ENCODE measurements at places on chromosomes 5 and 9. TPM values are rescaled to one million over a fixed set of nuclear protein-coding genes. Genes with fewer than 3 reads are reported as not detected.

The SLC34A3 gene
- total RNA-seq, result not detected

The HSPB3 gene
- 6.9 TPM for total RNA-seq

The IGIP gene
- 7.7 TPM for total RNA-seq

The PTGER4 gene
- total RNA-seq, result 1.6 TPM

The PCSK5 gene
- total RNA-seq, result 15.5 TPM

The SLC1A3 gene
- total RNA-seq, result 161 TPM

The OGN gene
- 17.5 TPM for total RNA-seq

The MYMK gene
- not detected for total RNA-seq

The SLC25A2 gene
- total RNA-seq, result not detected

The TMEM215 gene
- total RNA-seq, result 0.82 TPM

The TEK gene
- 6.9 TPM for total RNA-seq

The DNAH5 gene
- total RNA-seq, result 3.7 TPM

The MLANA gene
- total RNA-seq, result not detected

The CYLC2 gene
- total RNA-seq, result not detected

The PCDHGA1 gene
- total RNA-seq, result 3.3 TPM

The ELOVL7 gene
- total RNA-seq, result 4.1 TPM

Measured in frontal cortex (tissue), 4 donors.